ENCODE measurements at places on chromosomes 2 and 18.

- no peak for DNase-seq
Observed at GRCh38 chr2:1821530-1821929, 77.2 kb upstream of the PXDN start.

GRCh38 chr18:60503199-60503598 is 130.6 kb upstream of the MC4R start:
- DNase-seq = no peak

DNA sequence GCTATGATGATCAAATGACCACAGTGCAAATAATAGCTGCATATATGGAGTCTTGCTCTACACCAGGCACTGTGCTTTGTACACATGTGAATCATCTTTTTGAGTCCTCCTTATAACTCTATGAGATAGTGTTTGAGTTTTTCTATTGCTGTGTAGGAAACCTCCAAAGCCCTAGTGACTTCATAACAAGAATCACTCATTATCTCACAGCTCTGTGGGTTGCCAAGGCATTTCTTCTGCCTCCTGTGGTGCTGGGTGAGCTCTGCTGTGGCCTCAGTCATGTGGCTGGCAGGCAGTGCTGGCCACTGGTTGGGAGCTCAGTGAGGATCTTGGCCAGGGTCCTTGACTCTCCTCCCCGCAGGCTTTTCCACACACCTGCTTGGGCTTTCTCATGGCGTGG is 153.4 kb downstream of the CAPN13 start:
- no peak for DNase-seq

DNA sequence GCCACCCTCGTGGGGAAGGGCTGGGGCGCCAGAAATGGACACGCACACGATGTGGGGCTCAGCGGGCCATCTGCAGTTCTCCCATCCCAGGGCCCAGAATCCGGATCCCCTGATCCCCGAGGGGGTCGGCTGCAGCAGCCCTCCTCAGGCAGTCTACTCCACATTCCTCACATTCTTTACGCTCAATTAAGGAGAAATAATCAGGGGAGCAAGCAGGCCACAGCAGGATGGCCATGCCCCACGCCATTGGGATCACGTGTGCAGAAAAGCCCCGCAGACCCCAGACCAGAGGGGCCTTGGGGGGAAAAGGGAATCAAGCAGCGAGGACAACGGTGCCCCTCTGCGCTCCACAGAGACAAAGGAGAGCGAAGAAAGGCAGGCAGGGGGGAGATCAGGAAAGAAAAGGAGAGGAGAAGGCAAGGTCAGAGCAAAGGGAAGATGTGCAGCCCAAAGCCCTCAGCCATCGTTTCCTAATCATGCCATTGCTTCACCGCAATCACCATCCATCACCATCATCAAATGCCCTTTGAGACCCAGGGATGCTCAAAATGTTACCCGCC is 17.5 kb upstream of the PKDCC start:
- DNase-seq = no peak

DNA sequence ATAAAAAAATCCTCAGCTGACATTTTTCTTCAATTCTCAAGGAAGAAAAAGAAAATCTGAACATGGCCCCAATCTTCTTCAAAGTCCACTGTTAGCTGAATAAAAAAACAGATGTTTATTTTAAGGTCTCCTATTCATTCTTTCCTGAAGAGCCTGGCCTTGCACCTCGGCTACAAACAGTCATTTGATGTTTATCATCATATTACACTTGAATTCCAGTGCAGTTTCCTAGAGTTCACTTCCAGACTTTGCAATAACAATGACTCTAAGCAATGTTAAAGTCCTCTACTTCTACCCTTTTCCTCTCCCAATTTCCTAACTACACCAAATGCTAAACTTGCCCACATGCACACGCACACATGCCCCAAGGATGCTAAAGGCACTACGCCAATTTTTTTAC is 70.1 kb downstream of the NOL10 start:
- DNase-seq = no peak

DNA sequence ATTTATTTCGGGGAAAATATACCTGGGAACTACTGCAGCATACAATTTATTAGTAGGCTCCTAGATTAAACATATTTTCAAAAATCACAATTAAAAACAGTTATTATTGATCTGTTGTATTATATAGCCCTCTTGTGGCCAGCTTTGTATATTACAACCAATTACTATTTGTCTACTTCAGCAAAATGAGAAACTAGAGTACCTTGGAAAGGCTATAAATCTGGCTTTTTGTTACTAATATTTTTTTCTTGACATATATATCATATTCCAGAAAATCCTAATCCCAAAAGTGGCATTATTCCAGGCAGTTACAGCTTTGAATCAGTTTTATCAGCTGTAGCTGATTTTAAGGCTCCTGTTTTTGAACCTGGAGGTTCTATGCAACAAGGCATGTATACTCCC is 101.2 kb downstream of the UBR3 start:
- peak; percentile 61 for DNase-seq

GRCh38 chr18:1012775-1013174 is 108.1 kb downstream of the ADCYAP1 start:
- no peak for DNase-seq

GRCh38 chr18:379681-380330 is 112.0 kb upstream of the THOC1 start:
- DNase-seq = no peak

DNA sequence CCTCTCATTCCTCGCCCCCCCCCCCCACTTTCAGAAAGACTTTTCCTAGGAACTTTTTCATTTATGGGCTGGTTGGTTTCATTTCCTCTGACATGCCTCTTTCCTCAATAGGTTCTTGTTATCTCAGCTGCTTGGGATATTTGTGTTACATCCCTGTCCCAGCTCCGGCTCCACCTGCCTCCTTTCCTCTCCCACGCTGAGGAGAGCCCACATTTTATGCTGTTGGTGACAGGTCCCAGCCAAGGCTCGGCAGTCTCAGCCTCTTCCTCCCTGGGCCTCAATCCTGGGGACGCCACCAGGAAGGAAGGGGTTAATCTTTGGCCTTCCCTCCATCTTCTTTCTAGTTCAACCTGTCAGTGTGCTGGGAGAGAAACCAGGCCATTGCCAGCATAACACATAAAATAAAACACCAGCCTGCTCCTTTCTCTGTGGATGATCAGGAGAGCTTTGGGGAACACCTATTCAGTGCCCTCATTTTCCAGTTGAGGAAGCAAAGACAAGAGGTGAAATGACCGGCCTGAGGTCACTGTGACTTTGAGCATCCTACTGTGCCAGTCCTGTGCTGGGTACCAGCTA is 216.9 kb upstream of the TNP1 start:
- no peak for DNase-seq

DNA sequence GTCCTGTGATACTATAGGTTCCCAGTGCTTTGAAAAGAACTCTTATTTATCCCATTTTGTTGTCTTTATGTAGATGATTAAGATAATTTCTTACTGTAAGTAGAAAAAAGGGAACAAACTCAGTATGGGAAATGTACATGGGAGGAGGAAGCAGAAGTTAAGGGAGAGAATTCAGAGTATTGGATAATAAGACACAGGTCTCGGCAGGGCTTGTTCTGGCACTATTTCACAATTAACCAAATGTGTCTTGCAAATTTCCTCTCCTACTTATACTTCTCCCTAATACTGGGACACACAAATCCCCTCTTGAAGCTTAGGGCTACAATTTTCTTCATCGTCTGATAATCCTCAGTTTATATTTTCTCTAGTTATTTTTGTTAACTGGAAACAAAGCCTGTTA is 744.0 kb downstream of the ADCYAP1 start:
- DNase-seq = no peak

GRCh38 chr2:239433777-239434403 is 33.1 kb upstream of the HDAC4 start:
- peak; percentile 22 for DNase-seq

DNA sequence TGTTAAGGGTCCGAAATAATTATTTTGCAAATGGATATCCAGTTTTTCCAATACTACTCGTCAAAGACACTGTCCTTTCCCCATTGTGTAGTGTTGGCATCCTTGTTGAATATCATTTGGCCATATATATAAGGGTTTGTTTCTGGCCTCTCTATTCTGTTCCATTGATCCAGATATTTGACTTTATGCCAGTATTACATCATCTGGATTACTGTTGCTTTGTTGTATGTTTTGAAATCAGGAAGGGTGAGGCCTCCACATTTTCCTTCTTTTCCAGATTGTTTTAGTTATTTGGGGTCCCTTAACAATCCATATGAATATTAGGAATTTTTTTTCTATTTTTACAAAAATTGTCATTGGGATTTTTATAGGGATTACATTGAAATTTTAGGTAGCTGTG is 244.1 kb downstream of the GPD2 start:
- no peak for DNase-seq

DNA sequence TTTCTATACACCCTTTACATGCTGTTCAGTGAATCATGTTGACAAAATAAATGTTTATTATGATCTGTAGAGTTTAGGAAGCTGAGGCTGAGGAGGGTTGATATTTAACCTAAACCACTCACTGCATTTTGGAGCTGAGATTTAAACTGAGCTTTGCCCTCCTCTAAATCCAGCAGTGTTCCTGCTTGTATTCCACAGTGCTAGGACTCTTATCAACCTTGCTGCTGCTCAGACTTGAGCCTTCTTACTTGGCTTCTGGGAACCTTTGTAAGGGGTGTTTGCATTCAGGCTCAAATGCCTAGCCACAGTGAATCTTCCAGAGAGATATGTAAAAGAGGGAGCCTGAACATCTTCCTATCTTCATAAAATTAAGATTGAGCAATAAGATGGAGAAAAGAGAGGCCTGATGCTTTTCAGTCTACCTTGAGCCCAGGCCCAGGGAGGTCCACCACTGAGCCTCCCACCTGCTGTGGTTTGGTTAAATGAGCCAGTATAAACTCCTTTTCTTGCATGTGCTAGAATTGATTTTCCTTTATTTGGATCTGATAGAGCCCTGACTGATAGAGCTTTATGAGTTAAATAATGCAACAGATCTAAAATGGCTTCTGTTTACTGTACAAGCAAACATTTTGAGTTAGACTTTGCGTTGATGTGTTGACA is 149.7 kb downstream of the GULP1 start:
- DNase-seq = no peak

GRCh38 chr2:65647249-65647842 is 214.9 kb upstream of the SPRED2 start:
- no peak for DNase-seq

GRCh38 chr18:38052879-38053590 is 487.4 kb upstream of the CELF4 start:
- DNase-seq = no peak

- DNase-seq = peak; percentile 6
Observed at GRCh38 chr2:57126410-57126809, 920.2 kb upstream of the VRK2 start.

- no peak for DNase-seq
Observed at GRCh38 chr2:240292619-240293525, 142.6 kb upstream of the GPC1 start.

GRCh38 chr2:70975237-70975636 is 3.2 kb upstream of the ANKRD53 start:
- no peak for DNase-seq

GRCh38 chr2:3959372-3959771 is 256.0 kb downstream of the DCDC2C start:
- peak; percentile 40 for DNase-seq

Data from kidney capillary endothelial cell (primary cell).